ENCODE measurements at places on chromosomes 5 and 9.

GRCh38 chr9:35750256-35750531 is 1.1 kb downstream of the RGP1 start:
- DNase-seq = no peak

GRCh38 chr9:79686381-79687130 is 114.8 kb downstream of the TLE4 start:
- DNase-seq = no peak

DNA sequence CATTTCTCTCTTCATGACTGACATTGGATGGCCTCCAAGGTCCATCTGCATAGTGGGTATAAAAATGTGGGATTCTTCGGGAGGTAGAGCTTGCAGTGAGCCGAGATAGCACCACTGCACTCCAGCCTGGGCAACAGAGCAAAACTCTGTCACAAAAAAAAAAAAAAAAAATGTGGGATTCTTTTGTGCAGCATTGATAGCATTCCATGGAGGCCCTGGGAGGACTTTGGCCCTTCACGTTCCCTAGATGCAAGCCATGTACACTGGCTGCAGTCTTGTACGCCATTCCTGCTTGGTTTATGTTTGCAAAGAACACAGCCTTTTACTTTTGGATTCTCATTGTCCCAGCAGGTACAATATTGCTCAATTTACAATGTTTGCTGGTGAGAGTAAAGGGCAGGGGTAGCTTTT is 157.8 kb downstream of the SLCO4C1 start:
- no peak for DNase-seq

DNA sequence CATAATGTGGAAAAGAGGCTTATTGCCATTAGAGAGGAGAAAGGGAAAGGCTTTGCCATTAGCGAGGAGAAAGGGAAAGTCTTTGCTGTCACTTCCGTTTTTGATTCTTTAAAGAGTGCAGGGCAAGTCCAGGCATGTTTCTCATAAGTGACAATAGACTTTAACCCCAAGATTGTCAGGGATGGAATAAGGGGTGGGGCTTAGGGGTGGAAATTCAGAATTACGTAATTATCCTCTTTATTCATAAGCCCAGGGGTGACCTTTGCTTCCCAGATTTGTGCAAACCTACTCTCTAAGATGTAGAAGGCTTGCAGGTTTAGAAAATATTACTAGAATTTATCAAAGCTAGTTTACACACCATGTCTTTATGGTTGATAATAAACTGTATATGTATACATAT is 2.3 kb upstream of the PLK2 start:
- DNase-seq = peak; percentile 10

DNA sequence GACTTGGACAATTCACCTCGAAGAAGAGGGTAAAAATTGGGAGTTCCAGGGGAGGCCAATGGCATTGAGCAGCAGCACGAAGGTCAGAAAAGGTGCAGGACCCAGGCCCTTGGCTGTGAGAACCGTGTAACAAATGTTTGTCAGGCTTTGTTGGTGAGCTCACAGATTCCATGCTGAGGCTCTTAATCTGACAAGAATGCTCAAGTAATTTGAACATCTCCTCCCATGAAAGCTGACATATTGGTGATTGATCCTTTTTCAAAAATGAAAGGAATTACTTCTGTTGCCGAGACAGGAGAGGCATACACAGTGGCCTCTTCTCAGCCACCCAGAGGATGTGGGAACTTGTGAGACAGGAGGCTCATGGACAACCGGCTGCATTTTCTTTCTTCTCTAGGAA is 11.6 kb downstream of the RAI14 start:
- no peak for DNase-seq

DNA sequence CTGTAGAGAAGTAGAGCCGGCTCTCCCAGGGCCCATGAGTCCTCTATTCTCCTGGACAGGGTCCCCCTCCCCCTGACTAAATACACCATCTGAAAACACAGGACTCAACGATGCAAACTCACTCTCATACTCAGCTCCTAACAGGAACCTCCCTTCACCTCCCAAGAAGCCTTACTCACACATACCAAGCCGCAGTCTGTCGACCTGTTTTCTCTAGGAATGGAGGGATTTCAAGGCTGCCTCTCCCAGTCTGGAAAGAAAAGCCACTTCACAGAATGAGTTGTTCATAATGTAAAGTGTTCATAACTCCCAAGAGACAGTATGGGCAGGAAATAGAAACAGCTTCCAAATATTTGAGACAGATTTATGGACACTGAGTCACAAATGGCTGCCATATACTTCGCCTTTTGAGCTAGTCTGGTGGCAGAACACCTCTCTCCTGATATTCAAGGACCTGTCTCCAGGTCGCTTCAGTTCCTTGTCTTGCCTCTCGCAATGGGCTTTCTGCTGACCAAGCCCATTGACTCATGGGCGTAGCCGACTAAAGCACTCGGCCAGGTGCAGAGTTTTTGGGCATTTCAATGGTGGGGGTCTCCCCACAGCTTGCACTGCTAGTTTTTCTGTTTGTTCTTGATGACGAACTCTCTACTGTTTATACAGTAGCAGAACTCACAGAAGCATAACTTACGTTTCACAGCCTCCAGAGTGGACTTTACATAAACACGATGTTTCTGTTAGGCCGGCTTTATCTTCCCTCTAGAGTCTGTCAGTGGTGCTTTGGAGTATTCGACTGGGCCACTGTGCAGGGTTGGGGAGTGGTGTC is 25.0 kb upstream of the IL17B start:
- DNase-seq = no peak

GRCh38 chr9:132185073-132186009 is 23.5 kb downstream of the NTNG2 start:
- DNase-seq = no peak

GRCh38 chr9:110762783-110763182 is 94.2 kb downstream of the MUSK start:
- DNase-seq = no peak

- DNase-seq = no peak
Observed at GRCh38 chr5:5122776-5123175, 17.4 kb upstream of the ADAMTS16 start.

DNA sequence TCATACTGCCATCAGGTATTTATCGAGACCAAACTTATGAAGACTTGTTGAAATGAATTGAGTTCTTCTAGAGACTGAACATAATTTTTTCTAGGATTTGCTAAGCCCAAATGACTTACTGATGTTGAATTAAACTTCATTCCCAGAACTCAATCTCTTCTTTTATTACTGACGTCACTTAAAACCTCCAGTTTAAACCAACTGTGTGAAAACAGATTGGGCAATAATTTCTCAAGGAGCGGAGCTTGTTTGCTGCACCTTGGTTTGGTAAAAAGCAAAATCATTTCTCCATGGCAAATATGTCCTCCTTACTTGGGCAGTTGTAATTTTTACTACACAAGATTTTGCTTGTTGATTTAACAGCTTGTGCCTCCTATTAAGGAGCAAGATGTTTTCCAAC is 37.4 kb downstream of the CFAP90 start:
- no peak for DNase-seq

DNA sequence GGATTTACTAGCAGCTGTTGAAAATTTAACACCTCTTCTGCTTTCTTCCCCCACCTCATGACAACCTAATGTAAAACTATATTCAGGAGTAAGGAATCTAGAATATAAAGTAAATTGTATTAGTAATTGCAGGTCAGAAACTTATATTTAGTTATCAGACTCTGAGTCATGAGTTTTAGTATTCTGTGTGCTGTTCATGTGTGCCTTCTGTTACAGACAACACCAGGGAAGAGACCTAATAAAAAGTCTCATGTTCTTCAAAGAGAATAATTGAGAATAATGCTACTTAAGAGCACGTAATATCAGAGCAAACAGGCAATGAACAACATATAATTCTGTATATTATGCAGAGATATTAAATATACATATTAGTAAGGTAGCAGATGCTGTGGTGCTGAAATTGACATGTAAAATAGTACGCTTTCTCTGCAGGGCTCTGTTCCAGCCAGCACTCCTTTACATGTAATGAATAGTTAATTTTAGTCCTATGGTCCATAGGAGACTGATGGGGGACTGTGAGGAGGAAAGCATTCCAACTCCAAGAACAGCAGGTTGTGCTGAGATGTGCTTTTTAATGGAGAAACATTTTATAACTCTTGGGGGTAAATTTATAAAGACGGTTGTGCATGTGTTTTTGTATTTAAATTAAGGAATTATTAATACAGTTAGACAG is 106.4 kb downstream of the ZSWIM6 start:
- no peak for DNase-seq

GRCh38 chr5:174410716-174411478 is 313.5 kb upstream of the MSX2 start:
- DNase-seq = peak; percentile 78

- no peak for DNase-seq
Observed at GRCh38 chr5:9239071-9239470, 306.8 kb downstream of the SEMA5A start.

DNA sequence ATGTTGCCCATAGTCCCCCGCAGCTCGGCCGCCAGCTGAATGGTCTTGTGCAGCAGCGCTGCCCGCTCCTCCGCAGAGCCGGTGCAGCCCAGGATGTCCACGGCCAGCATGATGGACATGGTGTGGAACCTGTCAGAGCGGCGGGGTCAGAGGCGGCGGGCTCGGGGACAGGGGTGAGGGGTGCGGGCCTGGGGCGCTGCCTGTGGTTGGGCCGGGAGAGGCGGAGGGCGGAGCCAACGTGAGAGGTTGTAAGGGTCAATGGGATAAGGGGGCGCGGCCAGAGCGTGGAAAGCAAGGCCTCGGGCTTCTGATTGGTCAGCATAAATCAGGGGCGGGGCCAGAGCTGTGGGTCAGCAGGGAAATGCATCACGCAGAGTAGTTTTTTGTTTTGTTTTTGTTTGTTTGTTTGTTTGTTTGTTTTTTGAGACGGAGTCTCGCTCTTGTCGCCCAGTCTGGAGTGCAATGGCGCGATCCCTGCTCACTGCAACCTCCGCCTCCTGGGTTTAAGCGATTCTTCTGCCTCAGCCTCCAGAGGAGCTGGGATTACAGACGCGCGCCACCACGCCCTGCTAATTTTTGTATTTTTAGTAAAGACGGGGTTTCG is 6.8 kb upstream of the TOR2A start:
- no peak for DNase-seq

- DNase-seq = no peak
Observed at GRCh38 chr5:32536246-32536645, 49.1 kb upstream of the SUB1 start.

GRCh38 chr9:2559192-2560152 is 62.1 kb upstream of the VLDLR start:
- DNase-seq = peak; percentile 29

- no peak for DNase-seq
Observed at GRCh38 chr5:179128041-179128365, 67.8 kb downstream of the ZNF354C start.

GRCh38 chr5:139836469-139837208 is 41.0 kb downstream of the PSD2 start:
- DNase-seq = no peak

GRCh38 chr9:89489548-89490530 is 8.1 kb downstream of the SEMA4D start:
- DNase-seq = no peak

DNA sequence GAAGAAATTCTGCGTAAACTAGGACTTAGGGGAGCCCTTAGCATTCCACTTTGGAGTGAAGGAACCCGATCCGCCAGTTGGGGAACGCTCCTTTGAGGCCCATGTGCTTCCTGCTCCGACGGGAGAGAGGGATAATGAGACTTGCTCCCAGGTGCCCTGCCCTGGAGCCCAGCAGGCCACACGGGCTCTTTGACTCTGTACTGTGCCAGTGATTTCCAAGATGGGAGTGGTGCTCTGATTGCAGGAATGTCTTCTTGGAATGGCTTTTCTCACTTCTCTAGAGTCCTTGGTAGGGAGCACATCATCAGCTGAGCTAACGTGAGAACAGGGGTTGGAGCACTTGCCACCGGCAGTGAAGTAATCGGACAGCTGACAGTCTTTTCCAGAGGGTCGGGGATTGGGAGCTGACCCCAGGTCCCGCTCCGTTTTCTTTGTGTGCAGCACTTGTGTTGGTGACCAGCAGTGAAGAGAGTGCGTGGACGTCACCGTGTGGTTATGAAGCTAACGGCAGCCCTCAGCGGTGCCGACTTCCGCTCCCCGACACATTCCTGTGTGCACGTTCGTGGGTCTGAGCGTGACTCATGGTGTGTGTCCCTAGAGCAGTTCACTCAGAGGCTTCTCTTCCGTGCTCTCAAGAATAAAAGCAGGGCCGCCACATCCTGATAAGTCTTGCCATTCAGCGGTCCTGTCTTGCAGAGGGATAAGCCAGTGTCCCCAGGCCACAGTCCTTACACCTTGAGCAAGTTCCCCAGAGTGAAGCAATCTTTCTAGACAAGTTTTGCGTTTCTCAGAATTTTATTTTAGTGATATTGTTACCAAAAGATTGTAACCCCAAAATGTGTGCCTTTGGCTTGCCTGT is 25.6 kb downstream of the ABL1 start:
- DNase-seq = no peak

DNA sequence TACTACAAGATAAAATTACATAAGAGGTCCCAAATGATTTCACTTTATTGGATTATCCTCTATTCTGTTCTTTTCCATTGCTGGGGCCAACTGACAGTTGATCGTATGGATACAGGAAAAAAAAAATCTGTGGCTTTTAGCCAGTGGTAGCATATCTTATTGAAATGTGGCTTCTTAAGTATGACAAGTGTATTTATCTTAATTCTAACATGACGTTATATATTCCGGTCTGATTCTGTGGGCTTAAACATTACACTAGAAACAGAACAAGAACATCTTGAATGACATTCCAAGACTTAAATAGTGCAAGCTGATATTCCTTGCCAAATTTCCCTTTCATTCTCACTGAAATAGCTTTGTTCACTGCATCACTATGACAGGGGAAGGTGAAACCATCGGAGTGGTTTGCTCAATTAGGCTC is 117.9 kb downstream of the INSYN2B start:
- DNase-seq = no peak

- DNase-seq = no peak
Observed at GRCh38 chr5:125659316-125660023, 763.7 kb upstream of the GRAMD2B start.

DNA sequence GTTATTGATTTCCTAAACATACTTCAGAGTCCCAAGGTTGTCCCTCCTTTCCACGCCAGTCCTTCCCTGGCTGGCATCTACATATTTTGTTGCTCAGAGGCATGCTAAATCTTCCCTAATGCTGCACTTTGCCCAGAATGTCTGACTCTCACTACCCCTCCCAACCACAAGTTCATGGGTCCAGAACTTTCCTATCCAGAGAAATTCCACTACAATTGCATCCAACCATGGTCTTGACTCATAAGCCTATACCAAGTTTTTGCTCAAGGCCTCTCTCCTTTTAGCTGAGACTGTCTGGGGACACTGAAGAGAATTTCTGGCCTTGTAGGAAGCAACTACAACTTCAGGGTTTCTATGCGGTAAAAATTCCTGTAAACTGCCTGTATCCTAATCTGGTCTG is 206.3 kb downstream of the BNC2 start:
- DNase-seq = no peak
